Pulmonary artery endothelial cell (primary cell): ENCODE measurements at places on chromosomes 6 and 20.

DNA sequence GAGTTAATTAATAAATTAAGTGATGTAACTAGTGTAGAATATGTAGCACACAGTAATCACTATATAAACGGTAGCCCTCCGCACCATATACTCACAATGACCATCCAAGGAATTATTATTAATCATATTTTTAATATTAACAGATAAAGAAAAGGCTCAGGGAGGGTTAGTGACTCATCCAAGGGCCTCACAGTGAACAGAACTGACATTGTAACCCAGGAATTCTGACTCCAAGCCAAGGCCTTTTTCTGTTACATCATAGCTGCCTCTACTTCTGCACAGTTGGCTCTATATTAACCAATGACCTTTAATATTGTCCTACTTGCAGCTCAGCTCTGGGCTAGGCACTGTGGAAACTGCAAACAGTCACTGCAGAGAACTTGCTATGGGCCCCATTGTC lies 117.5 kb upstream of the SIRPG start:
- DNase-seq: no peak

DNA sequence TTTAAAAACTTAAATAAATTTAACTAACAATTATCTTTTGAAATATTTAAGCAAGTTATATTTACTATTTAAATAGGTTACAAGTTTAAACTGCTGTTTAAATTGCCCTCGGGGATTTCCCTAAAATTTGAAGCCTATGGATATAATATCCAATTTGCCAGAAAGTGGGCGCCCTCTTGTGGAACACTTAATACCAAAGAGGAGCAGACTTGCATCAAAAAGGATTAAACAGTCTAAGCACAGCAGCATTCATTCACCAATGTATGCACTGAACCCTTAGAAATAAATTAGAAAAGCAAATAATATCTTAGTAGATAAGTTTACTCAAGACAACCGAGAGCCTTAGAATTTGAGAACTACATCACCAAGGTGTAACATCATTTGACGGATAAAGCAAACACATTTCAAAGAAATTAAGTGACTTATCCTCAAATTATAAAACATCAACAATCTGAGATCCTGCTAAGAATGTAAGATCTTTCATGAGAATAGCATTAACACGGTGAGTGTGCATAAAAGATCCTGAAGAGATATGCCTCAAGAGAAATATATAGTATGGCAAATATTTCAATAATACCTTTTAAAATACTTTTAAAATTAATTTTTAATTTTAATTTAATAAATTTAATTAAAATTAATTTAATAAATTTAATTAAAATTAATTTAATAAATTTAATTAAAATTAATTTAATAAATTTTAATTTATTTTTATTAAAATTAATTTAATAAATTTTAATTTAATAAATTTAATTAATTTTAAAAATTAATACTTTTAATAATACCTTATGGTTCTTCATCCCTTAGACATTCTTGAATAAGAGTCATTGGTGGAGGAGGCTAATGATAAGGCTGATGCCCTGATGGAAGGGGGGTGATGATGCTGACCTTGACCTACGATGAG lies 11.5 kb upstream of the MEP1A start:
- DNase-seq: peak; percentile 4

DNA sequence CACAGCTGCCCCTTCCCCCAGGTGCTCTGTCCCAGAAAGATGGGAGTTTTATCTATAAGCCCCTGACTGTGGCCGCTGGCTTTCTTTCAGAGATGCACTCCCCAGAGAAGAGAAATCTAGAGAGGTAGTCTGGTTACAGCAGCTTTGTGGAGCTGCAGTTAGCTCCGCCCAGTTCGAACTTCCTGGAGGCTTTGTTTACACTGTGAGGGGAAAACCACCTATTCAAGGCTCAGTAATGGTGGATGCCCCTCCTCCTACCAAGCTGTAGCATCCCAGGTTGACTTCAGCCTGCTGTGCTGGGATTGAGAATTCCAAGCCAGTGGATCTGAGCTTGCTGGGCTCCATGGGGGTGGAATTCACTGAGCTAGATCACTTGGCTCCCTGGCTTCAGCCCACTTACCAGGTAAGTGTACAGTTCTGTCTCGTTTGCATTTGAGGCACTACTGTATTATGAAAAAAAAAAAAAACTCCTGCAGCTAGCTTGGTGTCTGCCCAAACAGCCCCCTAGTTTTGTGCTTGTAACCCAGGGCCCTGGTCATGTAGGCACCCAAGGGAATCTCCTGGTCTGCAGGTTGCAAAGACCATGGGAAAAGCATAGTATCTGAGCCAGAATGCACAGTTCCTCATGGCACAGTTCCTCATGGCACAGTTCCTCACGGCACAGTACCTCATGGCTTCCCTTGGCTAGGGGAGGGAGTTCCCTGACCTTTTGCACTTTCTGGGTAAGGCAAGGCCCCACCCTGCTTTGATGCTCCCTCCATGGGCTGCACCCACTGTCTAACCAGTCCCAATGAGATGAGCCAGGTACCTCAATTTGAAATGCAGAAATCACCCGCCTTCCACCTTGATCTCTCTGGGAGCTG lies 275.0 kb downstream of the CENPW start:
- DNase-seq: no peak

DNA sequence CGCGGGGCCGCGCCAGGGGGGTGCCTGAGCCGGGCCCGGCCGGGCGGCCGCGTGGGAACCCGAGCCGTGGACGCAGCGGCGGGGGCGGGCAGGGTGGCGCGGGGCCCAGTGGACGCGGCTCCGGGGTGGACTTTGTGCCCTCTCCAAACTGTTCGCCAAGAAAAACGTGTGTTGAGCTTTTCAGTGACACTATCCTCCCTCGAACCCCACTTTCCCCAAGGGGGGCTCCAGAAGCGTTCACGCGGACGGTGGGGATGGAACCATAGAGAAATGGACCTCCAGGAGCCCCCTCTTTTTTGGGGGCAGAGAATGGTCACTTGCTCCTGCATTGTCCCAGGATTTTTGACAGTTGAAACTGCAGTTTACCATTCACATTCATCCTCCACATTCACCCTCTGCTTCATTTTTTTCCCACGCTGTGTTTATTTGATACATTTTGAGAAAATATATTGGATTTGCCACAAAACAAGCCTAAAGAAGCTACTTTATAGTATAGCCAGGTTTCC lies 2.9 kb upstream of the HIVEP1 start:
- no peak for DNase-seq

- no peak for DNase-seq
Observed at GRCh38 chr20:46923550-46923949, 28.9 kb downstream of the EYA2 start.

- no peak for DNase-seq
Observed at GRCh38 chr6:67916399-67916798, 718.7 kb upstream of the ADGRB3 start.

DNA sequence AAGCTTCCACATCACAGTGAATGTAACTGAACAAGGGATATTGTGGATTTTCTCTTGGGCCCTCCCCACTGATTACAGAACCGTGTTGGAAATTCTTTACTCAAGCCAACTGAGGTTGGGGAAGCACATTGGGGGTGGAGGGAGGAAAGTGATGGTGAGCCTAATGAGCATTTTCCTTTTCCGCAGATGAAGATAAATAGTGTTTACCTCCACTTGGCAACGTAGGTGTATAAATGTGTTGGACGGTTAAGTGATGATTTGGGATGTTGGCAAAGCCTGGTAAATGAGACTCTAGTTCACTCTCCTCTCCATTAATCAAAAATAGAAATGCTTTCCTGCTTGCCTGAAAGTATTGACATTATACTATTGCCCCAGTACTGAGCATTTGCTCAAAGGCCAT lies 27.1 kb upstream of the NRN1 start:
- DNase-seq: no peak

- no peak for DNase-seq
Observed at GRCh38 chr6:106273087-106273486, 52.5 kb downstream of the ATG5 start.

DNA sequence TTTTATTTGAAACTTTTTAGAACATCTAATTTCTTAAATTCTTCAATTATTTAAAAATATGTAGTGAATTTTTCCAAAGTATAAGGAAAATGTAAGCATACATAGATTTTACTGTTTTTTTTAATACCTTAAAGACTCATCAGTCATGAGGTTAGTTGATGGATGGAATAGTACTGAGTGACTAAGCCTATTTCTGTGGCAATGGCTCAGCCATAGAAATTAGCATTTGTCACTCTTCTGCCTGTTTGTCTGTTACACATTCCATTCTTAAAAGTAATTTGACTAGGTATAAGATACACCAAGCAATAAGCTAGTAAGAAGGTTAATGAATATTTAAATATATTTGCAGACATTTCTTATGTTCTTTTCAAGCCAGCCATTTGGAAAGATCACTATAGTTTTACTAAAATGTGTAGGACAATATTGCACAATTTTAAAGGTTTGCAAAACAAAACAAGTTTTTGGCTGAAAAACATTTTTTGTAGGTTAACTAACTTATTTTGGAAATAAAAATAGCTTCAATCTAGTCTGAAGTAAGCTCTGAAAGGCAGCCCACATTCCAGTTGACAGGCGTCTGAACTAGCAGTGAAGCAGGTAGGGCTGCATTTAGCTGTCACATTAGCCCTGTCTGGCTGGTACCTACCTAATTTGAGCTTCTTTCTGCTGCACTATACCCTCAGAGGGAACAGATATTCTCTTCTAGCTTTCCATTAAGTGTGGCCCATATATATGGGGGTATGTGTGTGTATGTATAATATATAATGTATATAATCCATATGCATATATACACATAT lies 385.7 kb downstream of the GRIK2 start:
- no peak for DNase-seq

- no peak for DNase-seq
Observed at GRCh38 chr6:3898265-3898994, 49.3 kb downstream of the FAM50B start.

GRCh38 chr20:4297127-4297826 lies 281.9 kb upstream of the RNF24 start:
- DNase-seq: no peak

DNA sequence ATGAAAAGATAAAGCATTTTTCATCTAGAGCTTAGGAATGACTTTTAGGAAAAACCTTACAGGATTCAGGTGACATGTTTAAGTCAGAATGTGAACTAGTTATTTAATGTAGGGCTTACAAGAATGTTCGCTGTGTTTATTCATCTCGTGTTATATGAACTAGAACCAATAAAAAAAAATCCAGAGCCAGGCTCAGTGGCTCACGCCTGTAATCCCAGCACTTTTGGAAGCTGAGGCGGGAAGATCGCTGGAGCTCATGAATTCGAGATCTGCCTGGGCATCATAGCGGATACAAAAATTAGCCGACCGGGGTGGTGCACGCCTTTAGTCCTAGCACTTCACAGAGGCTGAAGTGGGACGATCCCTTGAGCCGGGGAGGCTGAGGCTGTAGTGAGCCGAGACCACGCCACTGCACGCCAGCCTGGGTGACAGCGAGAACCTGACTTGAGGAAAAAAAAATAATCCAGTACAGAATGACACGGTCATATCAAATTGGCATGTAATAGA lies 46.3 kb downstream of the OR2B2 start:
- DNase-seq: no peak

DNA sequence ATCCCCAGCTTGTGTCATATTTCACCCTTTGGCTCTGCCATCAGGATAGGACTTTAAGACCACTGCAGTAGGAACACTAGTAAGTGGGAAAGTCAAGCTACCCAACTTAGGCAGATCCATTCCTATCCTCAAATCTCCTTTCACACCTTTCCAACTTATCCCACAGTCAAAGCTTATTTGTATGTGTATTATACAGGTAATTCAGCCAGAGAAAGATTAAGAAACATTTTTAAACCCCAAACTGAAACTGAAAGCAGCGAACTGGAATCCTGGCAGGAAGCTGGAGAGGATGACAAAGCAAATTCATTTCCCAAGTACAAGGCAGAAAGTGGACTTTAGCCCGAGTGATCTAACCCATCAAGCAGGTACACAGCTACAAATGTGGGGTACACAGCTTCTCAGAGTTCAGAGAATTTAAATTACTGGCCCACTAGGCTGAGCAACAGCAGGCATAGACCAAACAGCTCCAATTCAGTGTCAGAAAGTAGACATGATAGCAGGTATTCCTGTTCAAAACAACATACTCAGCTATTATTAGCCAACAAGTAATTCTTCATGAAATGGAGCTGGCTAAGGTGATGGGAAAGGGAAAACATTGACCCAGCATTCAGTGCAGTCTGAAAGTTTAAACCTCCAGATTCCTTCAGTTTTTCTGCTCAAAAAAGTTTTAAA lies 39.1 kb downstream of the ILRUN start:
- peak; percentile 41 for DNase-seq

DNA sequence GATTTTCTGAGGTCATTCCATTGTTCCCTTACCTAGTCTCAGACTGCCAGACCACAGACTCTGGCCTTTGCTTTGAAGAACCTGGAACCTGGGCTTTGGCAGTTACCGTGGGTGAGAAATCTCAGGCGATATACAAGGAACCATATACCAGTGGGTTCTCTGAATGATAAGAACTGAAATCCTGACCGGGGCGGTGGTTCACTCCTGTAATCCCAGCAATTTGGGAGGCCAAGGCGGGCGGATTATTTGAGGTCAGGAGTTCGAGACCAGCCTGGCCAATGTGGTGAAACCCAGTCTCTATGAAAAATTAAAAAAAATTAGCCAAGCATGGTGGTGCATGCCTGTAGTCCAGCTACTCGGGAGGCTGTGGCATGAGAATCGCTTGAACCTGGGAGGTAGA lies 14.3 kb upstream of the SGK2 start:
- no peak for DNase-seq

GRCh38 chr6:56459030-56459805 lies 183.5 kb downstream of the DST start:
- DNase-seq: no peak

DNA sequence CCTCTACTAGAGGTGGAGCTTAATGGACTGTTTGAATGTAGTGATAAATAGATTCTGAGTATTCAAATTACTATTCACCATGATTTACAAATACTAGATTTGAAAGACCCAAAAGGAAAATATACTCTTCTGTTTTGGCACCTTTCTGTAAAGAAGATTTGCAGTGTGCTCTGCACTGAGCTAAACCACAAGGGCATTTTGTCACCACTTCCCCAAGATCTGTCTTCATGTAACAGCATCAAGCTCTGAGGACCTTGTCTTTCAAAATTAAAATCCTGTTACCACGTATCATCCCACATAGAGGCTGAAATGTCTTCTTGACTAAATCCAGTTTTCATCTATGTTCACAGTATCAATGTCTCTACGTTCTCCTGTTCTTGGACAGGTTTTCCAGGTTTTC lies 3.3 kb upstream of the PGK2 start:
- no peak for DNase-seq

DNA sequence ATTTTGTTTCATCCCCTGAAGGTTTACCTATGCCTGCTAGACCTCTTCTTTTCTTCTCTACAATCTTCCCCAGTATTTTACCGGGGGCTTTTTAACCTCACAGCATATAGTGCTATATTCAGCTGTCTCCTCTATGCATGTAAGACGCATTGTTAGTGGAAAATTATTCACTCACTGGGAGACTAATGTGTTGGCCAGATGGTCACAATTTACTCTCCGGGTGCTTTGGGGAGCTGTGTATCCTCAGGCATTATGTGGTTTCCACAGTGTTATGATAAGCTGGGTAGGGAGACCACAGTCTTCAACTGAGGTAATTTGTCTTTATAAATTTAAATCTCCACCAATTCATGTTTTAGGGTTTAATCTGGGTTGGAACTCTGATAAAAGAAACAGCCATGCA lies 553.8 kb upstream of the PTCHD4 start:
- no peak for DNase-seq

- no peak for DNase-seq
Observed at GRCh38 chr6:81063891-81064290, 688.6 kb downstream of the TENT5A start.
